ENCODE measurements at places on chromosomes 6 and 20.
A peak's percentile ranks its signal among the peaks of the same experiment; 100 is the strongest.

GRCh38 chr20:3818155-3819151 is 1.9 kb upstream of the AP5S1 start:
- DNase-seq: peak; percentile 67

DNA sequence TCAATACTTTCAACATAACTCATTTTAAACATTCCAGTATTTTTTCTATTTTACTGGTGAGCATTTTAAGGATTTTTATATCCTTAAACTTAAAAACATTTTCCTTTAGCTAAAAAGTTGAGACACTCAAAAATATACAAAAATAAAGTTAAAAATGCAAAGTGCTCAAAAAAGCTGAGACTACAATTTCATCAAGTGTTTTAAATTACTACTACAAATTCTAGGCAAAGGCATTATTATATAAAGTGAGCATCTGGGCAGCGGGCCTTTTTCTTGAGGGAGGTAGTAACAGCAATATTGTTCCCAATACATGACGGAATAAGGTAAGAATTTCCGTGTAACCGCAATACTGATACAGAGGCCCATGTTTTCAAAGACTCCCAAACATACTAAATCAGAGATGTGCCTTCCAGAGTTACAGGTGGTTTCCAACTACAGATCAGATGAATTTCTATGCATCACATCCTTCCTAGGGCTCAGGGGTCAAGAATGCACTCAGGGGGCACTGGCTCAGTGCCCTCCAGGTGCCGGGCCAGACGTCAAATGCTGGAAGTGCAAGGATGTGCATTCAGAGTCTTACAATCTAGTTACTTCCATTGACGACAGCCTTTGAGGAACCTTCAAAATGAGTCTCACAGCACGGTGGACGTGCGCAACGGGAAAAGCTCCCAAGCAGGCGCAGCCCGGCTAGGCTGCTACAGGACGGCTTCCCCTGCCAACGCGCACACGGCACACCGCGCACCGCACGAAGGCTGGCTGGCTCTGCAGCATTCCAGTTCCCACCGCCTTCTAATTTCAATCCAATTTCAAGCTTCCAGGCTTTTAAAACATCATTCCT is 1.7 kb downstream of the PHF10 start:
- peak; percentile 66 for DNase-seq

DNA sequence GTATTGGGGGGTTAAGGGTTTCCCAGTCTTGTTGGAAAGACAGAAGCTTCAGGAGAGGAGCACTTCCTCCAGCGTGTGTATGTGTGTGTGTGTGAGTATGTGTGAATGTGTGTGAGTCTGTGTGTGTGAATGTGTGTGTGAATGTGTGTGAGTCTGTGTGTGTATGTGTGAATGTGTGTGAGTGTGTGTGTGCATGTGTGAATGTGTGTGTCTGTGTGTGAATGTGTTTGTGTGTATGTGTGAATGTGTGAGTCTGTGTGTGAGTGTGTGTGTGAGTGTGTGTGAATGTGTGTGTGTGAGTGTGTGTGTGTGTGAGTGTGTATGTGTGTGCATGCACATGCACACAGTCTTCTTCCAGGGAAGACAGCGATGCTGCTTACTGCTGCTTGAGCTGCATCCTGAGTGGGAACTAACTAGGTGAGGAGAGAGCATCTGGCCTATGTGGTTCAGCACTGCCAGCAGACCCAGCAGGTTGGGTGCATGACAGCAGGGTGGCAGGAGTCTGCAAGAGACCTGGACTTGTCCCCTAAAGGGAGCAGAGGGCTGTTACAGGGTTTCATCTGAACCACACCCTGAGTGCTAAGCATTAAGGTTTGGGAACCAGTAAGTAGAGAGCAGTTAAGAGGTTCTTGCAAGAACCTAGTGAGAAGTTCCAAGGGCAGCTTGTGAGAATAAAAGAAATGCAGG is 22.7 kb upstream of the CCND3 start:
- DNase-seq: no peak

GRCh38 chr6:46704562-46704961 is 16.9 kb downstream of the TDRD6 start:
- DNase-seq: no peak

- peak; percentile 89 for DNase-seq
Observed at GRCh38 chr6:722077-722524, 29.2 kb upstream of the EXOC2 start.

- DNase-seq: peak; percentile 23
Observed at GRCh38 chr6:167697316-167697715, 129.4 kb upstream of the AFDN start.

GRCh38 chr6:116059713-116060571 is 749 bp downstream of the FRK start:
- DNase-seq: peak; percentile 9

DNA sequence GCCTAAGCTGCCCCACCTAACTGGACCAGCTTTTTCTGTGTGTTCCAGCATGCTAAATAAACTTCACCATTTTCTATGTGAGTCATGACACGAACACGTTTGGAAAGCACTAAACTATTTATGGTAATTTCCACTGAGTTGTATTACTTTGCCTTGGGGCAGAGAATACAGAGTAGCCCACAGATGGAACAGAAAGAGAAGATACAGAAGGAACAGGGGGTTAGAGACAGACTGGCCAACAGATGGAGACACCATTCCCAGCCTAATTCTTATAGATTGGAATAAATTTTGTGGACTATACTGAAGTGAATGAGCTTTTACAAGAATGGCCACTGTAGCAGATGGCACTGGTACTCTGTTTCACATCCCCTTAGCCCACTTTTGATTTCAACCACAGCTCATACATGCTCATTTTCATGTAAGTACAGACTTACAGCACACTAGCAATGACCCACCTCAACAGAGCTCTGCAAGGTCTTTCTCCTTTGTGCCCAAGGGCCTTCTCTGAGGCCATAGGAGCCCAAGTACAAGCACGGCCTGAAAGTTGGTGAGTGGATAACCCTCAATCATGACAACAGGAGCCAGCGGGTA is 13.1 kb upstream of the NT5DC1 start:
- DNase-seq: peak; percentile 62

- DNase-seq: no peak
Observed at GRCh38 chr6:16739329-16739801, 21.9 kb downstream of the ATXN1 start.

GRCh38 chr20:46004889-46005473 is 3.7 kb upstream of the MMP9 start:
- no peak for DNase-seq

DNA sequence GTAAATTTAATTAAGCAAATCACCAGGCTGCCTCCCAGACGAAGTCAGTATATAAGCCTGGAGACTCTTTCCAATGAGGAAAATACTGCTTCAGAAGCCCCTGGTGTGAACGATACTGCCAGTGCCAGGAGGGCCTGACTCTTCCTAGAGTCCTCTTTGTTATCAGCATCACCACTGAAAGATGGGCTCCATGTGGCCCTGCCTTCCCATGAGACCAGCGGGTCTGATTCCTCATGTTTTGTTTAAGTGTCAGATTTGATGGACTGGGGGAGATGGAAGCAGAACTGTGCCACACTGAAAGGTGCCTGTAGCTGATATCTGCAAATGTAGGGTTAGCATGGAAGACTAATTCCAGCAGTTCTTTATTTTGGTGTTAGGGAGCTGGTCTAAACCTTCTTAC is 7.9 kb downstream of the NQO2 start:
- DNase-seq: no peak

GRCh38 chr6:39407446-39407993 is 85.0 kb upstream of the KCNK16 start:
- DNase-seq: no peak

- DNase-seq: no peak
Observed at GRCh38 chr20:63736893-63737694, 630 bp downstream of the LIME1 start.

- no peak for DNase-seq
Observed at GRCh38 chr6:90444160-90444714, 142.6 kb downstream of the MAP3K7 start.

DNA sequence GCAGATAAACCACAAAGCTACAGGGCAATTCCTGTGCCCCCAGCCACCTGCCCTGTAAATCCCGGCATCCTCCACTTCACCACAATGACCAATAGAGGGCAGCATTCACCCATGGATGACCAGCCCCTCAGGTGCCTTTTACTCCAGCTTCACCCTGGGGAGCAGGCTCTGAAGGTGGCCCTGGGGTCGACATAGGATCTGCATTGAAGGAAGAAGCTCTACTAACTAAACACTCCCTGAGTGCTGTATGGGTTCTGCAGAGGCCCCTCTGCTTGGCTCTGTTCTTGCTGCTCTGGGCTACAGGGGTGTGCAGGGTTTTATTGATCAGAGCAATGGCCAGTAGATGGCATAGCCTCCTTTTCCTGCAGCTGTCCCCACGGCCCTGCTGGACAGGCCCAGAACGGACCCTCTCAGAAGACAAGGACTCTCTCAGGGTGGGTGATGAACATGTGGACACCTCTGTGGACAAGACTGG is 20.3 kb downstream of the CST4 start:
- peak; percentile 79 for DNase-seq

DNA sequence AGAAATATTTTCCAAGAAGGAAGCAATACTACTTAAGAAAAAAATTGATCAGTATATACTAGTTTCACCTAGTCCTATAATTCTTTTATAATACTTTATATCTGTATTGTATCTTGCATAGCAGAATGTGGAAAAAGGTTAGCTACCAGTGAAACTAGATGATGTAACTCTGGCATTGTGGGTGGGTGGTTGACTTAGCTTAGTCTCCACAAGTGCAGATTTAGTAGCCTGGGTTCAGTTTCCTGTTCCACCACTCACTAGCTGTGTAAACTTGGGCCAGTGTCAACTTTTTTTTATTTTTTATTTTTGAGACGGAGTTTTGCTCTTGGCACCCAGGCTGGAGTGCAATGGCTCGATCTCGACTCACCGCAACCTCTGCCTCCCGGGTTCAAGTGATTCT is 2.0 kb downstream of the MUC21 start:
- DNase-seq: no peak

GRCh38 chr6:132512342-132512637 is 626 bp downstream of the STX7 start:
- DNase-seq: no peak

DNA sequence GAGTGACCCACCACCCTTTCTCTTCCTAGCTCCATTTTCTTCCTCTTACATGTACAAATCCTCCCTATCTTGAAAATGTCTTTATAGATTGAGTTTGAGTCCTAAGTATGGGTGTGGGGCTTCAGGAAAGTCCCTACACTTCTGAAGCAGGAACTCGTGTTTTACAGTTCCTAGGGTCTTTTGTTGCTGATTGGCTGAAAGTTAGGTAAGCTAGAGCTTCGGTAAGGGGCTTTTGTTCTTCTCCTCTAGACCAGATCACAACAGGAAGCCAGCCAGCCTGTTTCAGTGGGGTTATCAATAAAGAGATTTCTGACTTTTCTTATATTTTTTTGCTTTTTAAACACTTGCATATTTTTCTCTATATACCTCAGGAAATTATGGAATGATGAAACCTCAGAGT is 51.3 kb downstream of the CNR1 start:
- no peak for DNase-seq

GRCh38 chr6:25054469-25054868 is 118.7 kb upstream of the RIPOR2 start:
- DNase-seq: peak; percentile 68

- DNase-seq: no peak
Observed at GRCh38 chr6:127347178-127347577, 3.8 kb upstream of the ECHDC1 start.

GRCh38 chr6:130282234-130282995 is 59.7 kb upstream of the SAMD3 start:
- DNase-seq: peak; percentile 41

GRCh38 chr6:18997375-18997826 is 610.3 kb downstream of the RNF144B start:
- DNase-seq: peak; percentile 66

DNA sequence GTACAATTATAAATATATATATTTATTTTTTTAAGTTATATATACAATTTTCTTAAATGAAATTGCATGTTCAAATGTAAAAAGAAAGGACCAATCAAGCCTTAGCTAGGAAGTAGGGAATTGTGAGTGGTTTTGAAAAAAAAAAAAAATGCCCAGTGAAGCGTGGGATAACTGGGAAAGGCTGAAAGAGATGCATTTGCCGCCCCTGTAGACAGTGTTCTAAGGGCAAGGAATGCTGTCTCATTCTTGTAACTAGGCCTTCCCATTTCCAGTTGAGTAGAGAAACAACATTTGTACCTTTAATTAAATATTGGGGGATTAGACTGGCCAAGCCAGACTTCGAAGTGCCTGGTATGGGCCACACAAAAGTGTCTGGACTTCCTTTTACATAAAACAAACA is 430.1 kb upstream of the SLC35B3 start:
- no peak for DNase-seq

DNA sequence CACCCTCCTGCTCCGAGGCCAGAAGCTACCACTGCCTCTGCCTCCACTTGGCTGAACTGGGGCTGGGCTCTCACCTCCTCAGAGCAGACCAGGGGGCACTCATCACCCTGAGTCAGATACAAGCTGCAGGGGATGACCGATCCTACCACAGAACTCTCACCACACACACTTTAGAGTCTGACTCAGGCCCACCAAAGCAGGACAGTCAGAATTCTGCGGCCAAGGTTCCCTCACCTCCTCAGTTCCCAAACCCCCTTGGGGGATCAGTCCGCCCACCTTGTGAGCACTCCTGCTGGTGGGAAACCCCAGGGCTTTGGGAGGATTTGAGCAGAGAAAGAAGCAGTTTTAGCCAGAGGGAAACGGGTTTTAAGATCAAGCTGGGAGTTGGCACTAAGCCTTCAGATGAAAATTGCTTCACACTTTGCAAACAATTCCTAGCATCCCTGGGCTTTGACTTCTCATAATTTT is 587.8 kb upstream of the JAG1 start:
- peak; percentile 79 for DNase-seq

GRCh38 chr6:13411484-13411883 is 75.9 kb downstream of the GFOD1 start:
- no peak for DNase-seq

GRCh38 chr6:162387718-162388382 is 339.7 kb downstream of the PRKN start:
- no peak for DNase-seq

- peak; percentile 33 for DNase-seq
Observed at GRCh38 chr20:23350904-23351838, 580 bp downstream of the NXT1 start.

DNA sequence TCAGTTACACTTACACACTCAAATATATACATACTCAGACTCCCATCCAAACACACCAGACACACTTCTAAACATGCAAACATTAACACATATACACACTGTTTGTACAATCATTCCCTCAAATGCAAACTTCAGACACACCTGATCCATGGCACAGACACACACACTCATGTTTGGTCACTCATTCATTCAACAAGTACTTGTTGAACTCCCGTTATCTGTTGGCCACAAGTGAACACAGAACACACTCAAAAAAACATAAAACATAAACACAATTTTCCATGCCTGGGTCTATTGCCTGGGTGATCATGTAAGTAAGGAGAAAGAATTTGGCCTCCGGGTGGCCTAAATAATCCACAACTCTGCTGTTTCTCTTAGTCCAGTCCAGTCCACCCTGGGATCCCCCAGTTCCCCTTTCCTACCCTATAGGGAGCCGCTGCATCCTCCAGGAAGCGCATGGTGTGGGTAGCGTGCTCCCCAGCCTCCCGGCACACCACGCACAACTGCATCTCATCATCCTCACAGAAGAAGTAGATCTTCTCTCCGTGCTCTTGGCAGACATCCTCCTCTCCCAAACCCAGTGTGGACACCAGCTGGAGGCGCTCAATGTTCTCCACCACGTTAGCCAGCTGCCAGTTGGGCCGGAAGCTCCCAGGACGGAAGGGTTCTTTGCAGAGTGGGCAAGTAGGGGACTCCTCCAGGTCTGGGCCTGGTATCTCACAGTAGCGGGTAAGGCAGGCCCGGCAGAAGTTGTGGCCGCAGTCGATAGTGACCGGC is 815 bp downstream of the TRIM10 start:
- no peak for DNase-seq

- peak; percentile 72 for DNase-seq
Observed at GRCh38 chr6:41371461-41371991, 36.1 kb downstream of the NCR2 start.

- DNase-seq: no peak
Observed at GRCh38 chr6:27743787-27744186, 168.4 kb downstream of the OR2B2 start.

Measured in AG20443 (cell line).